Activated naive CD4-positive, alpha-beta T cell treated with anti-CD3 and anti-CD28 coated beads for 36 hours (primary cell): ENCODE measurements at places on chromosomes 7 and 10.
A peak's percentile ranks its signal among the peaks of the same experiment; 100 is the strongest.

DNA sequence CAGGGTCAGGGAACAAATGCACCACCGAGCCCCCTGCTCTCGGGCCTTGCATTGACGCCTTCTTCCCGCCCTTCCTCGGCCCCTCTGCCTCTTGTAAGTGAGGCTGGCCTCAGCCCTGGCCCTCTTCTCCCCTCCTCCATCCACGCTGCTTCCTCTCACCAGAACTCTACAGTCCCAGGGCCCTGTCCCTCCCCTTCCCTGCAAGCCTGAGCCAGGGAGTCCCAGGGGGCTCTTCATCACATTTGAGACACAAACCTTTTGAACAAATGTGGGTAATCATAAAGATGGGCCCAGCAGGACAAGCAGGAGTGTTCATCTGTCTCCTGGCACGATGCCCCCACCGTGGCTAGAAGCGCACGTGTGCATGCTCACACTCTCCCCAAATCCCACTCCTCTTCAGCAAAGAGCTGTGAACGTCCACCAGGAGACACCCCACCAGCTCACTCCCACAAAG lies 57.7 kb downstream of the SLIT1 start:
- DNase-seq = no peak

GRCh38 chr10:62037166-62037831 lies 135.8 kb downstream of the ARID5B start:
- DNase-seq = no peak

DNA sequence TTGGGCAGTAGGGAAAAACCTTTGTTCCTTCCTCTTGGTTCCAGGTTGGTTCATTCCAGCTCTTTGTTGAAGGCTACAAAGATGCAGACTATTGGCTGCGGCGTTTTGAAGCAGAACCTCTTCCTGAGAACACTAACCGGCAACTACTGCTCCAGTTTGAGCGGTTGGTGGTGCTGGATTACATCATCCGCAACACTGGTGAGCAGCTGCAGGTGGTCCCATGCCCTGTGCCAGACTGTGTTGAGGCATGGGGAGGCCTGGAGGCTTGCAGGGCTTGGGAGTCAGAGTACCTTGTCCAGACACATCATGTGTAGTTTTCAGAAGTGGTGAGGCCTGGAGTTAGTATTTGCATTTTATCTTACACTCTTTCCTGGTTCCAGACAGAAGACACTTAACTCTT lies 16.3 kb downstream of the PI4K2A start:
- DNase-seq = no peak

DNA sequence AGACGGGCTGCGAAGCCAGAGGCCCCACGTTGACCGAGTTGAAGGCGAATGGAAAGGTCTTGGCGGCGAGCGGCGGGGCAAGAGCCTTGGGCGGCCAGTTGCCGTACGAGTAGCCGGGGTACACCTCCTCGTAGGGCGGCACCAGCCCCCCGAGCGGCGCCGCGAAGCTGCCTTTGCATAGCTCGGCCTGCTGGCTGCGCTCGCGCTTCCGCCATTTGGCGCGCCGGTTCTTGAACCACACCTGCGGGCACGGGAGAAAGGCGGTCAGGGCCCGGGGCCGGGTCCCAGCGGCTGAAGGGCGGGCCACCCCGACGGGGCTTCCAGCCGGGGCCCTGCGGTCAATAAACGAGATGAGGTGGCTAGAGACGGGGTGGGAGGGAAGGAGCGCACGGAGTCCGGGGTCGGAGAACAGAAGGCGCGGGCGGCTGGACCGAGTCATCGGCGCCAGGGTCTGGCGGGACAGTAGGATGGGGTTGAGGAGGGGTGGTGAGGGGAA lies 4.8 kb downstream of the ELOVL3 start:
- peak; percentile 63 for DNase-seq

DNA sequence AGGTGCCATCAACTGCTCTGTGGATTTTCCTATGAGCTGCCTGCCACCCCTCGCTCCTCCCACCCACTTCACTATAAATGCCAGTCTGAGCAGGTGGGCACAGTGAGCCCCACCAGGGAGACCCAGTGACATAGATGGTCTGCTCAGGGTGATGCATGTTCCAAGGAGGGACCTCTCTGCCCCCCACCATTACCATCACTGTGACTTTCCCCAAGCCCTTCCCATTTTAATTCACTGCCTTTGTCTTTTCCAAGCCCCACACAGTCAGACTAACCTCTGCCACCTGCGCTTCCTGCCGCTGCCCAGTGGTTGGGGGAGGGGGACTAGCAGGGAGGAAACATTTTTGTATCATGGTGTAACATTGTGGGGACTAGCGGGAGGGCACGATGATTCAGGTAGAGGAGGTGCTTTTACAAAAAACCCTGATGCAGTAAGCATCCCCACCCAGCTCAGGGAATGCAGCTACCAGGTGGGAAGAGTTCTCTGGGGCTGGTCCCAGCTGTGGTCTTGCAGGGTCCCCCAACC lies 24.6 kb downstream of the PRSS2 start:
- DNase-seq = peak; percentile 82

DNA sequence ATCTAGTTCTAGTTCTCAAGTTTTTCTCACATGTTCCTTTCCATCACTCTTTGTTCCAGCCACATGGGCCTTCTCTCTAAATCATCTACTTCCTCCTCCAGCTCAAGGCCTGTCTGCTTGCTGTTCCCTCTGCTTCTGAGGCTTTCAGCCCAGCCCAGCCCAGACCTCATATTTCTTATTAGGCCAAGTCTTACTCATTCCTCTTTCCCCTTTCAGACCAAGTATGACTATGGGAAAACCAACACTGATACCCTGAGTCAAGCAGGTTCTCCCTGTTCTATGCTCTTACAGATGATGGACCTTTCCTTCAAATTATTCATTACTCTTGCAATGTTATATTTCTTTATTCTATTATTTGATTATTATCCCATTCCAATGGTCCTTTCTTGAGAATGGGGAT lies 80.3 kb upstream of the SEM1 start:
- DNase-seq = no peak

DNA sequence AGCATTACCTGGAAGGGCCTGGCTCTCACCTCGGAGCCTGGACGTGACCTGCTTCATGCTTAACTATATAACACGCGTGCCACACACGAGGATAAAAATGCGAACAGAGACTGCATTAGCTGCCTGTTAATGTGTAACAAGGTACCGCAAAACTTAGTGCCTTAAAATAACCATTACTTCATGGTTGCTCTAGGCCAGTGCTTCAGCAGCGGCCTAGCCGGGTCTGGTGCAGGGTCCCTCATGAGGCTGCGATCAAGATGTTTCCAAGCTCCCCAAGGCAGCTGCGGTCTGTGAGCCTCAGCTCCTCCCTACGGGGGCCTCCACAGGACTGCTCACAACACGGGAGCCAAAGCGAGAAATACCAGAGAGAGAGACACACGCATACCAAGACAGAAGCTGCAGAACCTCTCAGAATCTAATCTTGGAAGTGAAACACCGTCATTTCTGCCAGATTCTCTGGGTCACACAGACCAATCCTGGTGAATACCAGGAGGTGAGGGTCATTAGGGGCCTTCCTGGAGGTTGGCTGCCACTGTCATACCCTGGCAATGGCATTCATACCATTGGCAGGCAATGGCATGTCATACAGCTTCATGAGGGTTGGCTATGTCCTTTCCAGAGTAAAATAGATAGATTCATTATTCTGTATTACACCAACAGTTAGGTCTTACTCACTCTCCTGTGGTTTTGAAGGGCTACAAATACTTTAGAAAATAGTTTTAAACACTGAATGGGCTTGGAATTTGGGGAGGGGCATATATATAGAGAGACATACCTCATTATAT lies 94.5 kb downstream of the HIPK2 start:
- DNase-seq = no peak

GRCh38 chr10:132994185-132994796 lies 51.9 kb upstream of the CFAP46 start:
- no peak for DNase-seq

- DNase-seq = no peak
Observed at GRCh38 chr7:45703911-45704682, 129.9 kb downstream of the ADCY1 start.

DNA sequence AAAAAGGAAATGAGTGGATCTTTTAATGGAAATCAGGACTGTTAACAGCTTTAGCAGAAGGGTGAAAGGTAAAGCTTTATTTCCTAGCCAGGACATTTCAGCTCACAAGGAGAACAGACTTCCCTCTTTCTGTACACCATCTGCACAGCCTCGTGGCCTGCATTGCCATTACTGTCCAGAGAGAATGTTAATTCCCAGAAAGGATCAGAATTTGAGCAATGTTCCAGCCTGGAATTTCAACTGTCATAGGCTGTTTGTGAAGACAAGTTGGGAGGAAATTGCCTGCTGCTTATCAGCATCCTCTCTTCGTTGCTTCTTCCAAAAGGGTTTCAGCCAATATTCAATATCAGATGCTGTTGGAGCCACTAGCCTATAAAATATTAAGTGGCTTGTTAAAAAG lies 22.0 kb downstream of the NXPH1 start:
- DNase-seq = no peak

DNA sequence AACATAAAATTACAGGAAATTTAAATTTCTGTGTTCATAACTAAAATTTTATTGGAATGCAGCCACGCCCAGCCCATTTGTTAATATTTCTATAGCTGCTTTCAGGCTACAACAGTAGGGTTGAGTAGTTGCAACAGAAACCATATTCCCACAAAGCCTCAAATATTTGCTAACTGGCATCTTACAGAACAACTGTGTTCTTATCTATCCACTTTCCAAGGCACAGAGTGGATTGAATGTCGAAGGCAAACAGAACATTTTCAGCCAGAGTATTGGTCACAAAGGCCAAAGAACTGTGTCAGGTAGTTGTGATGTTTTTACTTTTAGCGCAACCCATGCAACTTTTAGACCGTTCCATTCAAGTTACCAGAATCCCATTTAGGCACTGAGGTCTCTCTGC lies 51.1 kb upstream of the OPN4 start:
- no peak for DNase-seq

DNA sequence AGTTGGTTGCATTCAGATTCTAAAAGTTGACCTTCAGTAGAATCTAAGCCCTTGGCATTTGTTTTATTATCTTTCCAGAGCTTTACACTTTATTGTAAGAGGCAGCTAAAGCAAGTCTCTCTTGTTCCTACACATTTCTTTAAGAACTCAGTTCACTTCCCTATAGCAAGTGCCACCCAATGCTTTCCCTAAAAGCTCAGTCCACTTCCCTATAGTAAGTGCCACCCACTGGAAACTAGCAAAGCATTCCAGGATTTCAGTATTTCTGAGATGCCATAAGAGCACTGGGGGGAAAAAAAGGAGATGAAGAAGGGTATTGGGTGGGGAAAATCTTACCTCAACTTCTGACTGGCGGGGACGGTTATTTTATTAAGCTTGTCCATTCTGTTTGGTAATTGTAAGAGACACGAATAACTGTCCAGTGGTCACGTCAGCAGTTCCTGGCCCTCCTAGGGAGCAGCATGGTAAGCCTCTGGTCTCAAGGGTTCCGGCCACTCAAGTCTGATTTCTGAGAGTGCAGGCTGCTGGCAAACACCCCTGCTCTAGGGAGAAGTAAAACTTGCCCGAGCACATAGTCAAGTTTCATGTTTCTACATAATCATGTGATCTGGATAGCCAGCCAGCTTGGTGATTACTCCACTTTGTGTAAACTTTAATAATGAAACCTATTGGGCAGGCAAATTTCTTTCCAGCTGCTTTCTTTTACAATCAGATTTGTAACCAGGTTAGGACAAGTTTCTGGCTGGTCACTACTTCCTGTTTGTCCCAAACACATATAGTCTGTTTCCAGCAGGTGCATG lies at the start of gene BLNK:
Gene BLNK, minus strand, starts transcription at position 554 of the 800 bp plus-strand sequence. Its CDS starts 171 bp downstream, at position 383.
- no peak for DNase-seq

GRCh38 chr7:146943483-146943882 lies 826.9 kb downstream of the CNTNAP2 start:
- DNase-seq = no peak

- DNase-seq = peak; percentile 3
Observed at GRCh38 chr10:128051548-128051947, 74.7 kb downstream of the MKI67 start.

- peak; percentile 31 for DNase-seq
Observed at GRCh38 chr10:42754155-42755027, 28.2 kb upstream of the BMS1 start.

DNA sequence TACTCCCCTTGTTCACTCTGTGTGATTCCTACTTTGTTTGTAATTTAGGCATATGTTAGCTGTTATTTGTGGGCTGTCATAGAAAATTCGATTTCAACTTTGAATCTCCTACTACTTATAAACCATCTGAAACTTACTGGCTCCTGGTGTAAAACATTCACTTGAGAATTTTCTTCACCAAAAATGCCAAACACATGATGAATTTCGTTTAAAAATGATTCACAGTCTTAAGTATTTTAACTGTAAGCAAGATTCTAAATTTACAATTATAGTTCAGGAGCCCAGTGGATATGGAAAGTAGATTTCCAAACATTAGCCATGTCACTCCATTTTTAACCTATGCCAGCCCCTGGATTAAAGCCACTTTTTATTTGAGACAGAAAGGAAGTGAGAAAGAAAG lies 3.1 kb downstream of the CPED1 start:
- DNase-seq = no peak

DNA sequence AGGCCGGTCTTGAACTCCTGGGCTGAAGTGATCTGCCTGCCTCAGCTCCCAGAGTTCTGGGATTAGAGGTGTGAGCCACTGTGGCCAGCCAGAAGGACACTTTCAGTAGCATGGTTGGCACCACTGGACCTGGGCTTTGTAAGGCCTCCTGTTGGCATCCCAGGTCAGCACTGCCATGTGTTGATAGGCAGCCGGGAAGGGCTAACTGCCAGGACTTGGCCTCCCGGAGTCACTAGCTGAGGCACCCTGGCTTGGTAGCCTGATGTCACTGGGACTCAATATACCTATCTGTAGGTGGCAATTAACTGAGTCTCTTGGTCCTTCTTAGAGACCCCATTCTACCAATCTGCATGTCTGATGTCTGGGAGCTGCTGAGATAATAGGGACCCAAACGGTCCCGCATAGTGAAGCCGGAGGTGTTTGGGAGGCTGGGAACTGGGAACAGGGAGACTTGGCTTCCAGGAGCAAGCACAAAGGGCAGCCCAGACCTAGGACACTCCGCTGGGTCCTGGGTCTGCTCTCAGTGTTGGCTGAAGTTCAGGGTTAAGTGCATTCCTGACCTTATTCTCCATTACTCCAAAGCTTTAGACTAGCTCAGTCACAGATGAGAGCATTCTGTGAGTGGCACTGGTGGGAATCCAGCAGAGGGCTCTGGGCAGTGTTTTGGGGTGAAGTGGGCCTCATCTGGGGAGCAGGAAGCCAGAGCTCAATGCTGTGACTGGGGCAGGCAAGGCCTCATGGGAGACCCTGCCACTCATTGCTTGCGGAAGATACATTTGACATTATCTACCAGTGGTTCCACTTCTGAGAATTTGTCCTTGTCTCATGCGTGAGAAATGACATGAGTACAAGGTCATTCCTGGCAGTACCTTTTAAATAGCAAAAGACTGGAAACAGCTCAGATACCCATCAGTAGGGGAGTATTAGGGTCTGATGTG lies 2.7 kb downstream of the LHPP start:
- peak; percentile 26 for DNase-seq

DNA sequence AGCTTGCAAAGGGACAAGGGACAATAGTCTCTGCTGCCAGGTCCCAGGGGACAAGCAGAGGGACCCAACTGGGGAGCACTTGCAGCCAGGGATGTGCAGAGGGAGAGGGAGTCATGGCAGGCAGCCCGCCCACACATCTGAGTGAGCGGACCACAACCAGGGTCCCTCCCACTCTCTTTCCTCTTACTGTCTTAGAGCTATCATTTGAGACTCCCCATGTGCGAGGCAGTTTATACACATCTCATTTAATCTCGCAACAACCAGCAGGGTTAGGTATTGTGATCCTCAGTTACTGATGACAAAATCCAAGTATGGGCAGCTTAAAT lies 70.2 kb downstream of the BEND7 start:
- no peak for DNase-seq
